Activated CD4-positive, alpha-beta T cell treated with anti-CD3 and anti-CD28 coated beads for 24 hours (primary cell): ENCODE measurements at places on chromosomes 11 and 22.

GRCh38 chr11:90556606-90557005 lies 333.8 kb upstream of the CHORDC1 start:
- no peak for DNase-seq

- DNase-seq: peak; percentile 49
Measured at GRCh38 chr22:21624120-21624879, 5.5 kb downstream of the YDJC start.

- no peak for DNase-seq
Measured at GRCh38 chr22:28148816-28149465, 229.9 kb upstream of the PITPNB start.

DNA sequence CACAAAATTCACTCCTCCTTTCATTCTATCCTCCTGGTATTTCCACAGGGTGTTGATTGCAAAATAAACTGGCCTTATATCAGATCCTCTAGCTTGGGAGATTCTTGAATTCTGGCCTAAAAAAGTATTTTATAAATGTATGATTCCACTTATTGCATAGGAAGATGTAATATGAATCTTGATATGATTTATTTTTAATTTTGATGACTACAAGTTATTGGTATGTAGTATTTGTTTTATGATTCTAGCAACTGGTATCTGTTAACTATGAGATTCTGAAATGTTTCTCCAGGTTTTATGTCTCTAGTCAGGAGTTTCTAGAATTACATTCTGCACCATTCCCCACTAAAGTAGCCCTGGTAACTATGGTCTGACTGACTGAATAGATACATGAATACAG lies 373.9 kb upstream of the C11orf87 start:
- no peak for DNase-seq

DNA sequence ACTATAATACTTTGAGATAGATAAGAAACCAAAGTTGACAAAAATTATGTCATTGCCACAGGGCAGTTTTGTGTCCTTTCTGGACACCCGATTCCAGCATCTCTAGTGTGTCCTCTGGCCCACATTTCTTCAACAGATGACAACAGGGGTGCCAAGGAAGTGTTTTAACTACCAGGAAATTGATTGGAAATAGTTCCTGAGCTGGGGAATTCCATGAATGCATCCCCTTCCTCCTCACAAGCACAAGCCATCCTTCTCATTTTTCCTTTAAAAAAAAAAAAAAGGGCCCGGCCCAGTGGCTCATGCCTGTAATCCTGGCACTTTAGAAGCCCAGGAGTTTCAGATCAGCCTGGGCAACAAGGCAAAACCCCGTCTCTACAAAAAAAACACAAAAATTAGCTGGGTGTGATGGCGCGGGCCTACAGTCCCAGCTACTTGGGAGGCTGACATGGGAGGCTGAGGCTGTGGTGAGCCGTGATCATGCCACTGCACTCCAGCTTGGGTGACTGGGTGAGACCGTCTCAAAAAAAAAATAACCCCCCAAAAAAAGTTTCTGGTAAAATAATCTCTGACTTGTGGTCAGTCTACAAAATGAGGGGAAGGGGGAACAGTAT lies 797 bp upstream of the B3GAT3 start:
- no peak for DNase-seq

DNA sequence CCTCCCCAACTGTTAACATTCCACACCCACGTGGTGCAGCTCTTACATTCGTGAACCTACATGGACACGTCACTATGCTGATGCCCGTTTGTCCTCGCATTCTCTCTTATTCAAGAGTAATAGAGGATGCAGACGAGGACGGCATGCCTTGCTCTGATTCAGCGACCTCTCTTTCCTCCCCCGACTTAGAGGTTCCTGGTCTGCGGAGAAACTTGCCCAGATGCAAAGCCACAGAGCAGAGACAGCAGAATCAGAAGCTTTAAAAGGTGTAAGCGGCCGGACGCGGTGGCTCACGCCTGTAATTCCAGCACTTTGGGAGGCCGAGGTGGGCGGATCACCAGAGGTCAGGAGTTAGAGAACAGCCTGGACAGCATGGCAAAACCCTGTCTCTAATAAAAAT lies 288.0 kb downstream of the NTM start:
- DNase-seq: no peak

GRCh38 chr11:73143126-73143838 lies 1.2 kb upstream of the FCHSD2 start:
- no peak for DNase-seq

GRCh38 chr22:31230871-31231621 lies 18.9 kb downstream of the LIMK2 start:
- DNase-seq: no peak

GRCh38 chr22:29528144-29528543 lies 25.4 kb downstream of the THOC5 start:
- DNase-seq: no peak

DNA sequence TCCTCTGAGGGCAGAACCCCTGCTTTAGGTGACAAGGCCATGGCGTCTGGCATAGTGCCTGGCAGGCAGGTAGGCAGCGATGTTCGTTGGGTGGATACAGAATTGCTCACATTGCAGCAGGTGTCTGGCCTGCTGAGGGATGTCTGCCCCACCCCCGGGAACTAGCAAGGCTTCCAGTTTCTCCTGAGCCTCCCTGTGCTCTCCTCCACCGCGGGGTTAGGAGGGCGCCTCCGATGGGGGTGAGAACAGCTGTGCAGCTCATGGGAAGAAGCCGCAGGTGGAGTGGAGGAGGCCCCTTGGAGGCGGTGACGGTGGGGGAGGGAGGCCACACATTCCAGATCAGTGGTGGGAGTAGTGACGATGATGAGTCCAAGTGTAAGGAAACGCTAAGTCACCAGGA lies 48.3 kb upstream of the JAM3 start:
- DNase-seq: no peak

DNA sequence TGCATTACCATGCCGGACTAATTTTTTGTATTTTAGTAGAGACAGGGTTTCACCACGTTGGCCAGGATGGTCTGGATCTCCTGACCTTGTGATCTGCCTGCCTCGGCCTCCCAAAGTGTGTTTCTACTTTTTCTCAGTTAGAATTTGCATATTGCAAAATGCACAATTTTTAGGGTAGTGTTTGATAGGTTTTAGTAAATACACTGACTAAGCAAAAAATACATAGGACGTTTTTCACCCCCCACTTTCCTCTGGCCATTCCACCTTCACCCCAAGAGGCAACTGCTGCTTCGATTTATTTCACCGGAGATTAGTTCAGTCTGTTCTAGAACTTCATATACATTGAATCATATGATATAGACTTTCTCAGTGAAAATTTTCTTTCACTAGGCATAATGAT lies 1269.1 kb downstream of the TBC1D22A start:
- no peak for DNase-seq

GRCh38 chr11:69122630-69123431 lies 32.9 kb upstream of the SMIM38 start:
- DNase-seq: peak; percentile 62

DNA sequence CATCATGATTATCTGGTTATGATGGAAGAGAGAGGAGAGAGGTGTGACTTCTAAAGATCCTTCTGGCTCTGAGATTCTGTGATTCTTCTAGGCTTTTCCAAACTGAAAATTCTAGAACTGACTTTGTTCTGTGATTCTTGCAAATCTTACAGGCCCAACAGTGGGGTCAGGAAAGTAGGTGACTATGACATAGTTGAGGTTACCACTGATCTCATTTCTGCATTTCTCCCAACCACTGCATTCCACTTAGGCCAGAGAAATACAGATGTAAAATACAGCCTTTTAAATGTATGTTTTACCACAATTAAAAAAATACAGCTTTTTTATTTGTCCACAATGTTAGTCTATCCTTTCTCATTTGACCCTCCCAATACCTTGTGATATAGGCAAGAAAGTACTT lies 83.7 kb downstream of the STIM1 start:
- no peak for DNase-seq

GRCh38 chr11:103257360-103257759 lies 148.1 kb downstream of the DYNC2H1 start:
- no peak for DNase-seq

DNA sequence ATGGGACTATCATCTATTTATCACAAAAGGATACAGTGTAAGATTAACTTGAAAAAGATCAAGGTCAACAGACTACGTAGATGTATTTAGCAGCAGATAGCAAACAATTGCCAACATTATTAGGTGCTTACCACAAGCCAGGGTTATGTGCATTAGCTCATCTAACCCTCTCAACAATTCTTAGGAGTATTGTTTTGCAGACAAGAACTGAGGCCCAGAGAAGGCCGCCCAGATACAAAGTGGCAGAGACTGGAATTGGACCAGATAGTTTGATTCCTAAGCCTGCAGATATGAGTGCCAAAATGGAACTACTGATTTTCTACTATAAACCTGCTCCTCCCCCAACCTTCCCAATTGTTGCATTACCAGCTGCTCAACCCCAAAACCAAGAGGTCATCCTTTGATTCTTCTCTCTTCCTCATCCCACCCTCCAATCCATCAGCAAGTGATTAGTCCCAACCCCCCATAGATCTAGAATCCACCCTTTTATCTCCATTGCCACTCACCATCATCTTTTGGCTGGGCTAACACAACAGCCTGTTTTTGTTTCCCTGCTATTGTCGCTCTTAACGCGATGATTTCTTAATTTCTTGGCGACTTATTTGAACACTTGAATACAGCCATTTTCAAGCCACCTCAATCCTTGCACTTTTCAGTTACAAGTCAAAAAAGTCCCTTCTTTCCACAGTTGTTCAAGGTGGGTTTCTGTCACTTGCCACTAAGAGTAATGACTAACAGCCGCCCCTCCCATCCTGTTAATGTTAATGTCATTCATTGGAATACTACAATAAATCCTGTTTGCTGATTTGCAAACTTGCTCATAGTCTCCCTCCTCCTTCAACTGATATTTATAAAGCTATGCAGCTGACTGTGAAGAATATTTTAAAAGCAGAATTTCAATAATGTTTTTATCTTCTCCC lies 2.7 kb downstream of the TMEM123 start:
- DNase-seq: no peak

GRCh38 chr11:84313830-84314359 lies 1027.7 kb upstream of the CCDC90B start:
- DNase-seq: no peak

DNA sequence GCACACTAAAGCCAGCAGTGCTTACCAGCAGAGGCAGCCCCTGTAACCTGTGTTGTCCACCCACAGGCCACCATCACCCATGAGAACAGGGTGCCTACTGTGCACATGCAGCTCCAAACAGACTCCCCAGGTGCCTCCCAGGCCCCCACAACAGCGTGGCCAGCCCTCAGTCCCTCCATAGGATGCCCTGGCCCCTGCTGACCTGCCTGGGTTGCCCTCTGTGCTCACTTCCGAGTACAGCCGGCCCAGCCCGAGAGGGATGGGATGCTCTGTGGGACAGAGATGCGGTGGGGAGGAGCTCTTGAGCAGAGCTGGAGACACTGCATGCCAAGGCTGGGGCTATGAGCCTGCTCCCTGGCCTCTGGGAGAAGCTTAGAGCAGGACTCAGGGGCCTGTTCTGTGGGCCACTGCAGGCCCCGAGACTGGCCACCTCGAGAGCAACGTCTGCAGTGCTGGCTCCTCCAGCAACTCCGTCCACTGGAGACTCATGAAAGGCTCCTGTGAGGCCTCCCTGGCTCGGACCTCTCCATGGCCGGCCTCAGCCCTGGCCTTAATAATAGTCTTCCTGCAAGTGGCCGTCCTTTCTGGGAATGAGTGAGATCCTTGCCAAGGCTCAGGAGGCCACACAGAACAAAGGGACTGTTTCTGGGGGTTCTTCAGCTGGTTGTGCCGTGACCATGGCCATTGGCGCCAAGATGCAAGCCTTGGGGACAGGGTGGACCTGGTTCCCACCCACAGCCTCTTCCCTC lies 27.0 kb downstream of the FADS2 start:
- DNase-seq: no peak

- no peak for DNase-seq
Measured at GRCh38 chr11:119436093-119436492, 13.1 kb upstream of the THY1 start.

- DNase-seq: no peak
Measured at GRCh38 chr11:104916442-104916841, 18.2 kb upstream of the CASP12 start.

GRCh38 chr22:42077486-42078125 lies 1.9 kb upstream of the SMDT1 start:
- DNase-seq: no peak

DNA sequence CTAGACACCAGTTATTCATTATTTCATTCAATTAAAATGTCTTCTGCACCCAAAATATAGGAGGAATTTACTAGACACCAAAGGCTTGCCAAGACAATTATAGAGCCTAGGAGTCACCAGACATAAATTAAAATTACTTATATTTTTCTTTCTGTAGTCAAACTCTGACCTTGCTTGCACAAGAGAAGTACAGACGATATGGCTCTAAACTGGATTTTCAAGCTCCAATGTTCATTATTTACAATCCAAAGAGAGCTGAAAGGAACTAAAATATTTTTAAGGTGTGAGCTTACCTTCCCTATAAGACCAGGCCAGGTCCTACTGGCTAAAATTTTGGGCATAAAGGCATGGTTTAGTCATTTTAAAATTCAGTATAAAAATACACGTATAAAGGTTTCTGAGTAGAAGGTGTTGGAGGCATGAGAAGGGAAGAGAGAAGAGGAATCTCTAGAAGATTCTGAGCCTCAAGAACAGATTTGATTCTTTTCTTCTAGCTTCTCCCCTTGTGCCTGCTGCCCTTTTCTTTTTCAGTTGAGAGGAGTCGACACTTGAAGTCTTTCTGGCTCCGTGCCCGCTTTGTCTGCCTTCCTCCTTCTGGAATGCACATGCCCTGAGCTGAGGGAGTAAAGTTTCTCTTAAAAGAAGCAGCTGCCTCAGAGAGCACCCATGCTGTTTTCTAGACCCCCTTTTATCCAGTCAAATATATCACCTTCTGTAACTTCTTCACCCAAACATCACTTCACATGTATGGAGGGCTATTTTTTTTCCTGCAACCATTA lies 13.5 kb downstream of the C11orf97 start:
- DNase-seq: no peak

GRCh38 chr22:31647523-31648320 lies 14.3 kb downstream of the PISD start:
- no peak for DNase-seq

DNA sequence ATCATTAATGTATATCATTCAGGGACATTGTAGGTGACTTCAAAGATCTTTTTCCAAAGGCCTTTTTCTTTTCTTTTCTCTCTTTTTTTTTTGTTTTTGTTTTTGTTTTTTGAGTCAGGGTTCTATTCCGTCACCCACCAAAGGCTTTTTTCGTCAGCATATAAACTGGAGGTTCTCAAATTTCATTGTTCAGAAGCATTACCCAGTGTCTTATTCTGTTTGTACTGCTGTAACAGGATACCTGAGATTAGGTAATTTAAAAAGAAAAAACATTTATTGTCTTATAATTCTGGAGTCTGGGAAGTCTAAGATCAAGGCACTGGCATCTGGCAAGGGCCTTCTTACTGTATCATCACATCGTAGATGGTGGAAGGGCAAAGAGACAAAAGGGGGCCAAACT lies 6.4 kb upstream of the SYT9 start:
- DNase-seq: no peak

GRCh38 chr22:40397396-40397795 lies 27.0 kb downstream of the SGSM3 start:
- DNase-seq: no peak

GRCh38 chr11:11117730-11118129 lies 235.3 kb downstream of the CSNK2A3 start:
- DNase-seq: no peak
